ENCODE measurements at places on chromosomes 16 and 17.
A peak's percentile ranks its signal among the peaks of the same experiment; 100 is the strongest.

DNA sequence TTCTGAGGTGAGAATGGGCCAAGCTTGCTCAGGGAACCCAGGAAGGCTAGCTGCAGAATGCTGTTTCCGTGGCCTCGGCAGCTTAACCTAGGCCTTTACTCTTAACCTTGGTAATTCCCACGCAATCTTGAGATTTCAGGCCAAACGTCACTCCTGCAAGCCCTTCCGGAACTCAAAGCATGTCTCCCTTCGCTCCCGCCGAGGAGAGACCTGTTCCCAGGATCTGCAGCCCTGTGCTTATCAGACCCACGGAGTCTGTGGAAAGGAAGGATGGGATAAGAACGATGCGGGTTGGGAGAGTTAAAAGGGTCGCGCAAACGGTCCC is 524 bp upstream of the ZFP3 start:
- DNase-seq = no peak

- DNase-seq = no peak
These were observed 21.6 kb downstream of the NDE1 start for GRCh38 chr16:15671530-15672117.

DNA sequence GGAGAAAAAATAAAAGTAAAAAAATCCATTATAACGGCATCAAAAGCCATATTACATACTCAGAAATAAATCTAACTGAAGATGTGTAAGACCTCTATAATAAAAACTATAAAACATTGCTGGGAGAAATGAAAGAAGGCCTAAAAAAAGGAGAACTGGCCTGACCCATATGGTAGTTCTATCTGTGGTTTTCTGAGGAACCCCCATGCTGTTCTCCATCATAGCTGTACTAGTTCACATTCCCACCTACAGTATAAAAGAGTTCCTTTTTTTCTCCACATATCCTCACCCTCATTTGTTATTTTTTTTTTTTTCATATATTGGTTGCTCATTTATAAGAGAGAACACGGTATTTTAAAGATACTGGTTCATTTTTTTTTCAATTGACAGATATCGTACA is 191.8 kb downstream of the STX8 start:
- no peak for DNase-seq

DNA sequence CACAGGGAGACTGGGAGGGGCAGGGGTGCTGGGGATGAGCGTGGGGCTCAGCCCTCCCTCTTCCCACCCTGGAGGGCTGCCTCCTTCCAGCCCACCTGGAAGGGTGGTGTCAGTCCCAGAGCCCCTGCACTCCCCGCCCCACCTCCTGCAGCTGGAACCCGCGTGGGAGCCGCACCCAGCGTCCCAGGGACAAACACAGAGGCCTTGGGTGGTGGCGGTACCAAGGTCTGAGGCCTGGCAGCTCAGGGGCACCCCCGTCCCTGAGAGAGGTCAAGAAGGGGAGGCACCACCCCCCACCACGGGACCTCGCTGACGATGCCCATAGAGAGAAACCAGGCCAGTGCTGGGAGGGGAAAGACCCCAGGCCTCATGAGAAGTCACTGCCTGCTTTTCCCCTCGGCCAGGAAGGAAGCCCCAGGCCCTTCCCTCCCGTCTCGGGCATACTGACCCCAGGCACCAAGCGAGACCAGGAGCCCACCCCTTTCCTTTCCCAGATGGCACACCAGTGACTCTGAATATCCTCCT is 4.1 kb downstream of the HS3ST6 start:
- no peak for DNase-seq

DNA sequence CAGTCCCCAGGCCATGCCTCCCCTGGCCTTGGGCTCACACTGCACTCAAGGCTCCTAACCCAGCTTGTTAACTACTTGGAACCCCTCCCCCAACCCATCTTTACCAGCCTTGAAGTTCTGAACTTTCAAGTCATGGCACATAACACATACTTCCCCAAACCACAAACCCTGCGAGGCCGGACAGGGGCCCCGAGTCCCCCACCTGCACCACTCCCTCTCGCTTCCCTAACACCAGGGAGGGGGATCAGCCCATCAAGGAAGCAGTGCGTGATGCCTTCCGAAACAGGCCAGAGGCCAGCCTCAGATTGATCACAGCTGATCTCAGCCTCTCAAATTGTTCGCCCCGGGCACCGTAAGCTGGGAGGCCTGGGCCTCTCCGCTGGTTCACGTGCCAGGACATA is 3.0 kb upstream of the NLRC3 start:
- peak; percentile 55 for DNase-seq

DNA sequence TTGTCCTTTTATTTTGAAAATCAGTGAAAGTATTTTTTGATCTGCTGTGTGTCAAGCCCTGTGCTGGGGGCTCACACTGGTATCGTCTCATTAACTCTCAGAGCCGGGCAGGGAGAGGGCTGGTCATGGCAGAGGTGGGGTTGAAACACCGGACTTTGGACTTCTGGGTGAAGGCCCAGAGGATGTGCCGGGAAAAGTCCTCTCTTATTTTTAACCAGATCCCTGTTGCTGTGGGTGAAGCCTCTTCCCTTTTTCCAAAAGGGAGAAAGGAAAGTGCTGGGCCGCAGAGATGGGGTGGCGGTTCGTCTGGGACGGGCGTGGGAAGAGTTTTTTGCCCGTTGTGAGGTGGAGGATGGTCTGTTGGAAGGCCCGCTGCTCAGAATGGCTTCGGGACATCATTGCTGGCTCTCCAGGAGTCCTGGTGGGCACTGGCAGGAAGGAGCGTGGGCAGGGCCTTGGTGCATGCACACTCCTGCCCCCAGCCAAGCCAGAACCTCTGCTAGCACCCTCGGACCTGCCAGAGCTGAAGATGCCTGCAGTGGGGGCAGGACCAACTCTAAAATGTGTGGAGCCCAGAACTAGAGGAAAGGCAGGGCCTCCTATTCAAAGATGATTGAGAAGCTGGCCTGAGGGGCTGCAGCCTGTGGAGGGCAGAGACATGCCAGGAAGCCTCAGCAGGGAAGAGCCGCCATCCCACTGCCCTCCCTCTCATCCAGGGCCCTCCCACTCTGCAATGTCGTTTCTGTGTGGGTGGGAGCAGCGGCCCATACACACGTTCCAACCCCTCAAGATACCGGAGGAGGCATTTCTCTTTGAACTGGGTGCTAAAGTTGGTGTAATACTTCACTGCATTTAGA is 213.2 kb downstream of the CCDC182 start:
- DNase-seq = no peak

GRCh38 chr16:81495321-81496234 is 51.0 kb downstream of the CMIP start:
- no peak for DNase-seq

- no peak for DNase-seq
These were observed 176.8 kb downstream of the TANC2 start for GRCh38 chr17:63142836-63143235.

DNA sequence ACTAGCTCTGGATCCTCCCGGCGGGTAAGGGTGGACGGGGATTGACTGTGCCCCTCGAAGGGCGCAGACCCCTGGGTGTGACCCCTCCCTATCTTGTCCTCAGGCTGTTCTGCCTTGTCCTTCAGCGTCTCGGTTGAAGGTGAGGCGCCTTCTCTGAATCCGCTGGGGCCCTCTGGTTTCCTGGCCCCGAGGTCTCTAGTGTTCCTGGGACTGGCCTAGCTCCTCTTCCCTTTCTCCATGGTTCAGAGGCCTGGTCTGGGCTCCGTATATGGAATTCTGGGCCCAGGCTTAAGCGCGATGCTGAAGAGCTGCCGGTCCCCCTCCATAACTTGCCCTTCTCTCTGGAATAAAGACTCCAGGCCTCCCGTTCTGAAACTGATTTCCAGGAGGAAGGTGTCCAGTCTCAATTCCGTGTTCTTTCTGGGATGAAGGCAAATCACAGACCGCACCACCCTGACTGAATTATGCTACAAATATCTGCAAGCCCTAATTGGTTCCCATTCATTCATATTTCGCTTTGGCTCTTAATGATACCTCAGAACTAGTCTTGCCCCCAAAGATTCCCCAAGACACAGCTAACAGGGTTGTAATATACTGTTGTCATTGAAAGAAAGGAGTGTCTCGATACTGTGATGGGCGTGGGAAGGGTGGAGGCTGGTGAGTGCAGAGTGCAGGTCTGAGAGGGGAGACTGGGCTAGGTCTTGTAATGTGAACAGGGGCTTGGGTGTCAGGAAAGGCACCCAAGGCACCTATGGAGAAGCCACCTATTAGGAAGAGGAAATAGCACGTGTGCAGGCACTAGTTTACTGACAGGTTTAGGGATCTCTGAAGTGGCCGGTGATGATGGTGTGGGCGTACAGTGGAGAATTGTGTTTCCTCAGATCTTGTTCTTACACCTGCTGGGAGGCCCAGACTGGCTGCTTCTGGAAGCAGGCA is 851 bp downstream of the EDC4 start:
- DNase-seq = no peak

- no peak for DNase-seq
These were observed 9.8 kb downstream of the HLF start for GRCh38 chr17:55274355-55275255.

- no peak for DNase-seq
These were observed 6.0 kb upstream of the CHRNE start for GRCh38 chr17:4908711-4909496.

- DNase-seq = no peak
These were observed 59.6 kb downstream of the ZZEF1 start for GRCh38 chr17:4083187-4083586.

GRCh38 chr16:29126057-29126494 is 141.2 kb downstream of the LAT start:
- DNase-seq = no peak

DNA sequence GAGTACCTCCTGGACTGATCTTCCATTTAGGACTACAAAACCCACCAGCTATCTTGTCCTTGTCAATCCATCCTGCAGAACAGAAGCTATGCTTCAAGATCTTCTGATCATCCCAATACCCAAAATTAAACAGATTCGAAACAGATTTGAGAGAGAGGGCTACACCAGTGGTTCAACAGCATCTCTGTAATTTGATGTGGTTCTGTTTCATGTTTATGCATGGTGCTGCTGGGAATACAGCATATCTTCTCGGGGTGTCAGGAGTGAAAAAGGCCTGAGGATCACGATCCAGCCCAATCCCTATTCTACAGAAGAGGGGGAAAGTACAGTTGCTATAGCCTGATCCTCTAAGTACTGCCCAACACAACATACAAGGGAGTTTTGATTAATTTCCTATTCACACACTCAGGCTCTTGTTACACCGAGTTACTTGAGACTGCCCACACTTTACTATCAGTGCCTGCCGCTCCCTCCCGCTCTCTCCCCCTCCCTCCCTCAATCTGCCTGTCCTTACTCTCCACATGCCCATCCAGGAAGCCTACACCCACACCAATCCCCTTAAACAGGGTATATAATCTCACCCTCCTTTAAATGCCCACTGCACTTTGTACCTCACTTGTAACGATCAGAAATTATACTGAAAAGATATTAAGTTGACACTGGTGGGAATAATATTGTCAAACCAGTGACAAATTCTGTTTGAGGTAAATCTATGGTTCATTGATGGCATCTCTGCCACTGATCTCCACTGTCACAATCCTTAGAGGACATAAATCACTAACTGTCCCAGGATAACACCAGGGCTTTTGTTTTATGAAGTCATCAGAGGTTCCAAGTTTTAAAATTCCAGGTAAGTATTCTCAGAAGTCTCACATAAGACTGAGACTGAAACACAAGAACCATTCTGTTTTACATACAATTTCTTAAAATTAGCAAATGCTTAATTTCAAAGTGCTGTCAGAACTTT is 89.3 kb upstream of the PLEKHM1 start:
- no peak for DNase-seq

- no peak for DNase-seq
These were observed 235.8 kb downstream of the HAPSTR1 start for GRCh38 chr16:9327253-9327652.

Data from thymus (tissue), 14 donors.